SK-MEL-5 (cell line): ENCODE measurements at places on chromosomes 2 and 18. TPM values are rescaled to one million over a fixed set of nuclear protein-coding genes. Genes with fewer than 3 reads are reported as not detected.

DNA sequence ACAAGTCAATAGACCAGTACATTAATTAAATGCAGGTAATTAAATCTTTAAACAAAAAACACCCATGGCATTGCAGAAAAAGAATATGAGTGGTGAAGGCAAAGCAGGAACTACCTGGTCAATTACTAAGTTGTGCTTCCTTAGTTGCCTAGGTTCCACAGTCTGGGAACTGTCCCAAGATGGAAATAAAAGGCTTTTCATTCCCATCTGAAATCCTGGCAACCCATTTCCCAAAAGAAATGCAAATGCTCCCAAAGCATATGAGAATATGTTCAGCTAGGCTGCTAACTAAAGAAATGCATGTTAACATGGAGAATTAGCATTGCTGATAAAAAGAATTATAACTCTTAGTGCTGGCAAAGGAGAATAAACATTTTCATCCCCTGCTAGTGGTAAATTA lies 177.8 kb downstream of the TMEM163 start:
- DNase-seq = no peak

GRCh38 chr2:1141079-1141478 lies 190.4 kb downstream of the SNTG2 start:
- no peak for DNase-seq

Gene GREB1L
- total RNA-seq = 0.50 and 1.9 TPM in 2 replicates

- no peak for DNase-seq
These were observed 78.7 kb downstream of the RAB3GAP1 start for GRCh38 chr2:135130751-135131150.

- DNase-seq = no peak
These were observed 8.4 kb upstream of the SP9 start for GRCh38 chr2:174326161-174327020.

Gene TNS1
- 1.8 and 2.2 TPM in 2 replicates for total RNA-seq

GRCh38 chr18:49161627-49162026 lies 210.9 kb upstream of the SMAD7 start:
- DNase-seq = peak; percentile 19

- DNase-seq = no peak
These were observed 38.1 kb downstream of the SCN2A start for GRCh38 chr2:165277295-165277694.

DNA sequence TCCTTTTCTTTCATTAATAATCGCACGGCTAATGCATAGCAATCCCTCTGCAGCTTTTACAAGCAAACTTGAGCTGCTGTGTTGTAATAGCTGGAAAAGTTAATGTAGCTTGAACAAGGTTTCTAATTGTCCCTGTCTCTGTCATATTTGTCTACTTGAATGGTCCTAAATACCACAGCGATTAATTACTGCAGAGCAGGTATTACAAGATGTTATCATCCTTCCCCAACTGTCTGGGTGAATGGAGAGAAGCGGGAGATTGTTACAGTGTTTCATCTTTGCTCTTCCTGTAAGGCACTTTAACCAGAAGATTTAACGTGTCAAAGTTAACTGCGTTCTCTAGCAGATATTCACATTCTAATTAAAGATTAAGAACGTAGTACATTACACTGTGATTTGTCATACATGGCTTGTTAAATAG lies 422.2 kb upstream of the POU3F3 start:
- DNase-seq = no peak
